Activated CD8-positive, alpha-beta memory T cell treated with anti-CD3 and anti-CD28 coated beads, Interleukin-2, amount 50 U/mL, for 4 hours (primary cell): ENCODE measurements at places on chromosomes 3 and 15.

DNA sequence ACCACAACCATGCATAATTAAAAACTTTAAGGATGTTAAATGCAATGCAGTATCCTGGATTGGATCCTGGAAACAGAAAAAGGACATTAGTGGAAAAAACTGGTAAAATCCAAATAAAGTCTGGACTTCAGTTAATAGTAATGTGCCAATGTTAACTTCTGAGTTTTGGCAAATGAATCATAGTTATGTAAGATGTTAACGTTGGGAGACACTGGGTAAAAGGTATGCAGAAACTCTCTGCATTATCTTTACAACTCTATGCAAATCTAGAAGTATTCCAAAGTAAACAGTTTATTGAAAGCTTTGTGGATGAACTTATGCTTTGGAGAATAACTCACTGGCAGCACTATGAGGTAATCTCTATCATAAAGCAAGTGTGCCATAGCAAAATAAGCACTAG is 357.4 kb downstream of the RORA start:
- DNase-seq = no peak

DNA sequence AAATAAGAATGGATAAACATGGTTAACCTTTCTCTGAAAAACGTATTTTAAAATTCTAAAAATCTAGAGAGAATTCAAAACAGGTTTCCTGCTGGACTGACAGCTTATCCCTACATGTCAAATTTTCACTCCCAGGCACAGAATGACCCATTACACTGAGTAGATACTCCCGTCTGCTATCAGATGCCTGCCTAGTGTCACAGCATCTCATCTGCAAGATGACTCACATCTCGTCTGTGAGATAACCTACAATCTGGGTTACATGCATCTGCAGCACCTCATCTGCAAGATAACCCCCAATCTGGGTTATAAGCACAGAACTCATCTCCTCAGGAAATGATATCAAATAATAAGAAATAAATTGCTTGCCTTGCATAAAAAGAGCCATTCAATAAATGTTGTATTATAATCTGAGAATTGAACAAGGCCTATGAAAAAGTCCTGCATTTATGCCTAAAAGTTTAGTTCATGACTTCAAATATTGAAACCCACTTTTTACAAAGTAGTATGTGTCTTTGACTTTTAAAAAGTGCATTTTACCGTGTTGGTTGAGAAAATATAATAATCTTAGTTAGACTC is 188.3 kb upstream of the THBS1 start:
- DNase-seq = no peak

GRCh38 chr3:156352728-156353127 is 202.2 kb downstream of the SSR3 start:
- no peak for DNase-seq

- DNase-seq = no peak
These were observed at the start of gene DCLK3 for GRCh38 chr3:36763850-36764703. TSS of gene DCLK3 (minus strand) at chr3:36764553. CDS start at chr3:36764263, 290 bp downstream.

- no peak for DNase-seq
These were observed 159.8 kb upstream of the TSC22D2 start for GRCh38 chr3:150248116-150248887.

- no peak for DNase-seq
These were observed 445.1 kb downstream of the MECOM start for GRCh38 chr3:169218314-169218983.

DNA sequence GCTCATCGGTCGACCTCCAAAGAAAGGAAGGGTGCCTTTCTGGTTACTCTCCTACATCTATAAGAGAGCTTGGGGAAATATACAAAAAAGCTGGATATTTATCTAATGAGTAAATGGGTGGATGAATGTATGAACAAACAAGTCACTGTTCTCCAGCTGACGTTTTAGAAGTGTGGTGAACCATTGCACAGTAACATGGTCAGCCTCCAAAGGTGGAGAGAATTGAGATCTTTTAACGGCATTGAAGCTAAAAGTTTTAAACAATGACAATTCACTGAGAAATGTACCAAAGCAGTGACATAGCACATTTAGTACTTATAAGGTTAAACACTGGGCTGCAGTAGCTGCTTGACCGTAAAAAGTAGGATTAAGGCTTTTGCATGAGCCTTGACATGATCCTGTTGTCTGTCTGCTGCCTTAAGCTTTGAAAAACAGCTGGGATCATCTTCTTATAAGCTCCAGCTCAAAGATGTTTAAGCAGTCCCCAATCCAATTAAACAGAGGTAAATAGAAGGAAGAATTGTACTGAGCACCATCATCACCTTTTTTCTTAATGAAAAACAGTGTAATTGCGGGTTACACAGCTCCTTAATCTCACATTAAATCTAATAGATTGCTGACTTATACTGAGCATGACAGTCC is 222.9 kb downstream of the WDR72 start:
- no peak for DNase-seq

DNA sequence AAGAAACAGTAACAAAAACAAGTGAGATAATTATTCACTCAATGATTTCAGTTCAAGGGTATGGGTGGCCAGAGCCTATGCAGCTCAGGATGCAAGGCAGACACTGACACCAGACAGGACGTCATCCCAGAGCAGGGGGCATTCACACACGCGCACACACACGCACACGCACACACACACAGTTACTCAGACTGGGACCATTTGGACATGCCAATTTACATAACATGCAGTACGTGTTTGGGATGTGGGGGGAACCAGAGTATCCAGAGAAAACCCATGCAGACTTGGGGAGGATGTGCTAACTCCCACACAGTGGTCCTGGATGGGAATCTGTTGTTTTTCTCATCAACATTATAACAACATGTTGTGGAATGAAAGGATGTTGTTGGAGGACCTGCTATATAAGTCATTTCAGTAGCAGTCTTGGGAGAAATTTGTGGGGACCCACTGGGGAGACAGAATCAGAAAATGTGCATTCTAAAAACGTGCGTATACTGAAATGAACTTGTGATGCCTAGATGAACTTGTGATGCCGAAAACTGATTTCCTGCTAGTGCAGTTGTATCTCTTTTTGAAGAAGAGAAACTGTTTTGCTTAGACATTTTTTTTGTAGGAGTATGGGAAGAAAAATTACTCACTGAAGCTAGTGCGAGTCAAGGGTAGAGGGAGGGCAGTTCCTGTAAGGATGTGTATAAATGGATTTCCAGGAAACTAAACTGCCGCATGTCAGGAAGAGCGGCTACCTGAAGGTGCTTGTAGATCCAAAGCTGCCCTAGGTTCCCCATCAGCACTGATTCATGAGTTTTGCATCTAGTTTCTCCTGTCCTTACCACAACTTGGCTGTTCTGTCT is 25.2 kb downstream of the CD200 start:
- DNase-seq = no peak

DNA sequence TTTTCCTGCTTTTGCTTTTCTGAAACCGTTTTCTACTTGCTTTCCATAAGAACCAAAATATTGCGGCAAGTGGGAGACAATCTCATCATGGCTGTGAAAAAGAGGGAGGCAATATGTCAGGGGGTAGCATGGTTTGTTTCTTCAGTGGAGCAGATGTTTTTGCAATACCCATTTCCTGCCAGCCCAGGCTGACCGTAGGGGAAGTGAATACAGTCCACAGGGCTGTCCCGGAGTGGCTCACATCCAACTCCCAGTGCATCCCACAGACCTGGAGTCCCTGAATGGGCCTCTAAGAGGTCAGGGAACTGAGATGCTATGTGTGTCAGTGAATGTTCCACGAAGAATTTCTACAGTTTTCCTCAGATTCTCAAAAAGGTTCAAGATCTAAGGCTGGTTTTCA is 69.6 kb downstream of the EPHB1 start:
- no peak for DNase-seq

GRCh38 chr3:25218362-25218761 is 209.7 kb upstream of the RARB start:
- DNase-seq = no peak

- DNase-seq = no peak
These were observed 157.3 kb upstream of the UBE2E1 start for GRCh38 chr3:23648326-23648995.

GRCh38 chr3:149277331-149277813 is 55.7 kb upstream of the CP start:
- DNase-seq = no peak

- DNase-seq = no peak
These were observed 32.2 kb downstream of the TFRC start for GRCh38 chr3:196049653-196050052.

- DNase-seq = no peak
These were observed 15.9 kb upstream of the DRD3 start for GRCh38 chr3:114194750-114195149.

DNA sequence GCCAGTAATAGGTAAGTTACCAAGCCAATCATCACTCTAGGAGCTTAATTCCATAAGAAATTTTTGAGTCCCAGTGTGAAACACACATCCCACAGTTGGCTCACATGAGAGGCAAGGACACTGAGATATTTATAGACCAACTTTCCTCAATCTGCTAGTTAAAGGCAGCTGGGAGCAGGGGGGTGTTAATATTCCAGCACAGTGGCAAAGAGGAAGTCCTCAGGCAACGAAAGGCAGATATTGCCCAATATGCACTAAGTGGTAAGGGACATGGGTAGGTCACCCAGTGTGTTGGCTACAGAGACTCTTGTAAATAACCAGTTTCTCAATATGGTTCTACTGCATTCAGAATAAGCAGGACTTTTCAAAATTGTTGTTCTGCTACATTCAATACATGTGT is 61.0 kb downstream of the TOP2B start:
- no peak for DNase-seq

DNA sequence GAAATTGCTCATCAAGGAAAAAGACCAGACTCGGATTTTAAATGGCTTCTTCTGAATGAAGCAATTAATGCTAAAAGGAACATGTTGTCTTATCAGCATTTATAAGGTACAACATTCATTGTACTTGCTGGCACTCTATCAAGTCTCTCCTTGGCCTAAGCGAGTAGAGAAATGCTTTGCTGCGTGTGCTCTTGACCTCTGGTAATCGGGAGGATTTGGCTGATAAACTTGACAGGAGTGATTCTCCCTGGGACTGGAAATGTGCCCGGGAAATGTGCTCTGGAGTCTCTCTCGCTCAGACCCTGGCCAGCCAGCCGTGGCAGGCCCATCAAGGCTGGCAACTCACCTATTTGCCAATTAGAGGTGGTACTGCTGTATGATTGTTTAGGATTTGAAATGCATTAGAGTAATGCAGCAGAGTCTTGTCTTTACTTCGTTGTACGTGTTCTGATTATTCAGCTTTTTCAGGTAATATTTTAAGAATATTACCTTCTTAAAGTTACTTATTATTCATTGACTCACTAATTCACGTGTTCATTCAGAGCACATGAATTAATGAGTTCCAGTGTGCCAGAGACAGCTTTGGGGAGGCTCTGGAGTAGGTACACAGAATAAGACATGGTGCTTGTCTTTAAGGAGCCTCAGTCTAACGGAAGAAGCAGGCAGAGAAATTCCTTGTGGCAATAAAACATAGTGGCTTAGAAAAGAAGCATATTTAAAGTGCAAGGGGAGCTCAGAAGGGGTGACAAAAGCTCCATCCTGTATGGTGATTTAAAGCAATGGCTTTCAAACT is 48.0 kb upstream of the TPRG1 start:
- no peak for DNase-seq

GRCh38 chr3:53067567-53067966 is 21.7 kb upstream of the SFMBT1 start:
- no peak for DNase-seq

DNA sequence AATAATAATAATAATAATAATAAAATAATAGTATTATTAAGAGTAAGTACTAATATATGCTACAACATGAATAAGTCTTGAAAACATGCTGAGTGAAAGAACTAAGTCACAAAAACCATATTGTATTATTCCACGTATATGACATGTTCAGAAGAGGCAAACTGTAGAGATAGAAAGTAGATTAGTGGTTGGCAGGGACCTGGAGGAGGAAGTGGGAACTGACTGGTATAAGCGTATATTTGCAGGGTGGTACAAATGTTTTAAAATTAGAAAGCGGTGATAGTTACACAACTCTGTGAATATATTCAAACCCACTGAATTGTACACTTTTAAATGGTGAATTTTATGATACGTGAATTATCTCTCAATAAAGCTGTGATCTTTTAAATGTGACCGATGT is 32.8 kb downstream of the LRRK1 start:
- DNase-seq = no peak
